Hindlimb muscle (tissue), 1 donor: ENCODE measurements at places on chromosomes 7 and 10. TPM values are rescaled to one million over a fixed set of nuclear protein-coding genes. Genes with fewer than 3 reads are reported as not detected.

DNA sequence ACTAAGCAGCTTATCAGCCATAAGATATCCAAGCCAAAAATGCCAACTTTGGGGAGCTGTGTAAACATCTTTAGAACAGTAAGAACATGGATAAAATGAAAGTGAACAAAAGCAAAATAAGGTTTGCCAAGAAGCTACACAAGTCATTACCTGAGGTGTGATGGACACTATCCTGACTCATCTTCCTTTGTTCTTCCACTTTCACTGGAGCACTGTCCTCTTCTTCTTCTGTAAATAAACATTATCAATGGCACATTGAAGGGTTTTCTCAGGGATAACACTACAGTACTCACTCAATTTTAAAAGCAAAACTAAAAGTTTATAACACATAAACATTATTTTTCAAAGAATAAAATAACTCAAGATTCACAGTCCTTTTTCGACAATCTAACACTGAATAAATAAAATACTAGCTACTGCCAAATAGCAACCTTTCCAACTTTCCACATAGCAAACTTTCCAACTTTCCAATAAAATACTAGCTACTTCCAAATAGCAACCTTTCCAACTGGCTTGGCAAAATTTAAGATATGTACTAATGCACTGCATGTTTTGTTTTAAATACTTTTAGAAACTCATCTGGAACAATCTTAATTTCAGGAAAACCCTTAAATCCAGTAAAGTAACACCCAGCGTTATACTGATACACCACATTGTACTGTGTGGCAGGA is 174.1 kb downstream of the SKAP2 start:
- peak; percentile 81 for DNase-seq

- no peak for DNase-seq
Measured at GRCh38 chr7:137130751-137131158, 212.8 kb downstream of the PTN start.

GRCh38 chr10:131650771-131651673 is 249.8 kb upstream of the PPP2R2D start:
- DNase-seq, result no peak

The CTBP2 gene
- polyA plus RNA-seq, result 41.4 TPM

DNA sequence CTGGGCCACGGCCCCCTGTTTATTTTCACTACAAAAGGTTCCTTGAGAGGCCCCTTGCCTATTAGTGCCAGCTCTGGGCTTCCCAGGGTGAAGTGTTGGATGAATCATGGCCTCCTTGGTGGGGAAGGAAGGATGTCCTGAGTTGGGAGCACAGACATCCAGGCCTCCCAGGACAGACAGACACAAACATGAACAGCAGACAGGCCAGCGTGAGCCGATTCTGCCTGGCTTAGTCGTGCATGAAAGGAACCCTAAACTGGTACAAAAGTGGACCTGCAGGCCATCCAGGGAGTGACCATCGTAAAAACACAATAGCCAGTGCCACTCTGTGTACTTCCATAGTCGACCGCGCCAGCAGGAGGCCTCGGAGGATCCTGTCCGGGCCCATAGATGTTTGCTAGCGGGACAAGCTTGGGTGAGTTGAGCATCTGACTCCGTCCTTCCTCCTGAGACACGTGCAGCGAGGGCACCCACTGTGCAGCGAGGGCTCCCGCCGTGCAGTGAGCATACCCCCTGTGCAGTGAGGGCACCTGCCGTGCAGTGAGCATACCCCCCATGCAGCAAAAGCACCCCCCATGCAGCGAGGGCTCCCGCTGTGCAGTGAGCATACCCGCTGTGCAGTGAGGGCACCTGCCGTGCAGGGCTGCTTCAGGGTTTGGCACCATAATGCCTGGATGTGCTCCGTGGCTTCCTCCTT is 51.3 kb upstream of the PRKAR1B start:
- no peak for DNase-seq
